ENCODE measurements at places on chromosomes 5 and 9. TPM values are rescaled to one million over a fixed set of nuclear protein-coding genes. Genes with fewer than 3 reads are reported as not detected.

DNA sequence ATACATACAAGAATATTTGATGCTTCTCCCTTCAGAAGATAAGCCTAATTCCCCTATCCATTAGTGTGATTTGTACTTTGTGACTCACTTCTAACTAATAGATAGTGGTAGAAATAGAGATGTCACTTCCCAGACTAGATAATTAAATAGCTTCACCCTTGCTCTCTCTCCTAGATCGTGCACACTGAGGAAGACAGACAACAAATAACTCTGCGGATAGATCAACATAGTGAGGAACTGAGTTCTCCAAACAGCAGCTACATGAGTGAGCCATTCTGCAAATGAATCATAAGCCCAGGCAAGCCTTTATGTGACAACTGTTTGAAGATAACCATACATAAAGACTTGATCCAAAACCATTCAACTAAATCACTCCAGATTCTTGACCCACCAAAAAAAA, 1083.4 kb upstream of the C9orf72 start:
- no peak for DNase-seq
- H3K4me1 ChIP-seq, result no peaks in the 10 kb centered on the region
- no peaks in the 10 kb centered on the region for H3K36me3 ChIP-seq
- H3K27me3 ChIP-seq, result no peaks in the 10 kb centered on the region
- no peak overlapping the region for H3K4me3 ChIP-seq

GRCh38 chr5:136235321-136235720, 42.4 kb upstream of the SMIM32 start:
- no peaks in the 10 kb centered on the region for H3K36me3 ChIP-seq
- H3K4me1 ChIP-seq, result no peaks in the 10 kb centered on the region
- H3K27me3 ChIP-seq, result no peaks in the 10 kb centered on the region
- no peak overlapping the region for H3K27ac ChIP-seq

GRCh38 chr5:69285448-69286116, 47.0 kb downstream of the CCDC125 start:
- H3K4me3 ChIP-seq, result no peak overlapping the region
- no peak overlapping the region for H3K27ac ChIP-seq
- H3K27me3 ChIP-seq, result no peaks in the 10 kb centered on the region
- no peaks in the 10 kb centered on the region for H3K4me1 ChIP-seq
- DNase-seq, result no peak

DNA sequence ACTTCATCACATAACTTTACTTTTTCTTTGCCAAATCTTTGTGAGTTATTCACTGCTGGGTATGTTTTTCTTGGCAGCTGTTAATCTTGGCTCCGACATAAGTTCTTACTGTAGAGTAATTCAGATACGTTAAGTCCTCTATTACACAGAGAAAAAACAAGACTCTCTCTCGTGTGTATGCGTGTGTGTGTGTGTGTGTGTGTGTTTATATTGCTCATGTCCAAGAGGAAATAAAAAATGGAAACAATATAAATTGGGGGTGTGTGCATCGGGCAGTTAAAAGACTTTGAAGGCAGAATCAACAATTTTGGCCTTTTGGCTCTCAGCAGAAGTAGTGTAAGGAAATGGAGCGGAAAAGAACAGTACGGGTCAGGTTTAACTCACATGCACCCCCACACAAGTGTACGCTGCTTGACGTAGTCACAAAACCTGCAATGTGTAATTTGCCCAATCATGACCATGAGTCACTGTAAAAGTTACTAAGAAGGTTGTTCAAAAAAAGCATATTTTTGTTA, 67.2 kb upstream of the IFNE start:
- peaks cover 6% of the 10 kb centered on the region for H3K27me3 ChIP-seq
- DNase-seq, result peak; percentile 86
- H3K4me3 ChIP-seq, result no peak overlapping the region
- H3K4me1 ChIP-seq, result peaks cover 2% of the 10 kb centered on the region

- H3K36me3 ChIP-seq, result no peaks in the 10 kb centered on the region
- no peak overlapping the region for H3K27ac ChIP-seq
- peaks cover 26% of the 10 kb centered on the region for H3K4me1 ChIP-seq
- no peak overlapping the region for H3K4me3 ChIP-seq
Observed at GRCh38 chr5:150999704-151000442, 20.5 kb upstream of the GPX3 start.

GRCh38 chr5:32852976-32853375, 141.9 kb downstream of the NPR3 start:
- no peak for DNase-seq
- H3K36me3 ChIP-seq, result no peaks in the 10 kb centered on the region
- no peaks in the 10 kb centered on the region for H3K27me3 ChIP-seq
- no peak overlapping the region for H3K27ac ChIP-seq
- H3K4me1 ChIP-seq, result no peaks in the 10 kb centered on the region

DNA sequence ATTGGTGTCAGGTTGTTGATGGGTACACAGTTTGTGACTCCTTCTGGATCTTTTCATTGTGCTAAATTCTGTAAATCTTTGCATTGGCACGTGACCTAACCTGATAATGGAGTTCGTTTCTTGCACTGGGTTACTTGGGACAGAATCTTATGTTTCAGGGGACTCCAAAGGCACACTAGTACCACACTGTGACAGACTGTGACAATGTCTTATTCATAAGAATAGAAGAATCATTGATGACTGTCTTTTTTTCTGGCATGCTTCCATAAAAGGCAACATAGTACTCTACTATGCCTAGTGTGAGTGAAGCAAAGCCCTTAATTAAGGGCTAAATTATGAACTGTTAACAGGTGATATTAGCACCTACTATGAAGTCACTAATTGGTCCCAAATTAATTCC, 35.4 kb upstream of the RICTOR start:
- H3K27ac ChIP-seq, result no peak overlapping the region
- no peak overlapping the region for H3K4me3 ChIP-seq
- DNase-seq, result no peak

DNA sequence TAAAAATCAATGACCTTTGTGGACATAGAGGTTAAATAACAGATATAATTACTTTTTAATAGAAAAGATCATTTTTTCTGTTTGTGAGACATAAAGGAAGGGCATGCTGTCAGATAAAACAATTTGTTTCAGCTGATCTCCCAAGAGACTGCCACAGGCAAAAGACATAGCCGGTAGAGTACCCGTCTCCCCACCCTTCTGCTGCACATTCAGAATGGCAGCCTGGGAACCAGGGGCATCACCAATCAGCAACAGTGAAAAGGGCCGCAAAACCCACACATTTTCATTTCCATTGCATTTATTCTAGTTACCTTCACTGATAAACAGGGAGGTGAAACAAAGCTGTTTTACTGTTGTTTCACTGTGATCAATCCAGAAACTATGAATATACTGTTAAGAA, 357.7 kb downstream of the ARRDC3 start:
- H3K27me3 ChIP-seq, result no peaks in the 10 kb centered on the region
- peaks cover 8% of the 10 kb centered on the region for H3K4me1 ChIP-seq
- no peak overlapping the region for H3K27ac ChIP-seq
- DNase-seq, result no peak
- no peaks in the 10 kb centered on the region for H3K36me3 ChIP-seq

DNA sequence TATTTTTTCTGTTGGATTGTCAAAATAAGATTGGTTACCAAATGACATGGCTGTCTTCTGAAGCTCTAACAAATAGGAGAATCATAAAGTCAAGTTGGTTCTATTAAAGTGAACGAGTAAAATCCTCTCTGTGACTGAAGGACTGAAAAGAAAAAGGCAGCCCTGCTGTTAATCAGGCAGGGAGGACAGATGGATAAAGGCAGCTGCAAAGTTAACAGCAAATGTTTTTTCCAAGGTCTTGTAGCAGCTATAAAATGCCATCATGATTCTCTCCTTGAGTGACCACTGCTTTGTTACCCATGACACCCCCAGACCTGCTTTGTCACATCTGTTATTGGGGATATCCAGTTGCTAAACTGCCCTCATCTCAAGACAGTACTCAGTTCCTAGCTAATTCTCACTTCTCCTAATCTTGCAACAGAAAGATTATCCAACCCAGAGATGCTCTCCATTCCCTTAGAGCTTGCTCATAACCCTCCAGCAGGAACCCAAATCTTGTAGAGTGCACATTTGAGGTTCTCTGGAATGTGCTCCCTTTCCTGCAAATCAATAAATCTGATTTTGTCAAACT, 89.7 kb upstream of the PARP8 start:
- H3K27ac ChIP-seq, result no peak overlapping the region
- no peaks in the 10 kb centered on the region for H3K4me1 ChIP-seq
- H3K4me3 ChIP-seq, result no peak overlapping the region
- H3K36me3 ChIP-seq, result no peaks in the 10 kb centered on the region
- no peak for DNase-seq

DNA sequence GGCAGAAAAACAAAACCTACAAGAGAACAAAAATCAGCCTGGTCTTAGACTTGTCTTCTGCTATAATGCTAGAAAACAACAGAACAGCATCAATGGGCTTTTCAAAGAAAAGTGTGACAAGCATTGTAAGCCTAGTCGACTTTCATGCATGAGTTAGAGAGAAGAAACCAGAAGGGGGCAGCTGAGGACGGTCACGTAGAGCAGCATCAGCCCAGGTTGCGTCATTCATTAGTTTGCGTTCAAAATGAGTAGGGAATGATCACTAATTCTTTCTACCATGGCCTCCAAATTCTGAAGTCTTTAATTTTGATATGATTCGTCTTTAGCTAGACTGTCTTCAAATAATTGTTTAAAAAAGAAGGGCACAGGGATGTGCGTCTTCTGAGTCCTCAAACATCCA, 4.7 kb upstream of the ISCA1 start:
- no peak overlapping the region for H3K27ac ChIP-seq
- DNase-seq, result peak; percentile 58
- H3K4me1 ChIP-seq, result peaks cover 3% of the 10 kb centered on the region
- H3K4me3 ChIP-seq, result no peak overlapping the region

GRCh38 chr5:75510417-75510835, 1.0 kb downstream of the CERT1 start:
- H3K4me1 ChIP-seq, result peaks cover 10% of the 10 kb centered on the region
- DNase-seq, result no peak
- H3K36me3 ChIP-seq, result no peaks in the 10 kb centered on the region
- peak overlapping the region; percentile 93 for H3K4me3 ChIP-seq
- H3K27me3 ChIP-seq, result no peaks in the 10 kb centered on the region

GRCh38 chr9:131745610-131746009, 5.7 kb upstream of the RAPGEF1 start:
- no peaks in the 10 kb centered on the region for H3K36me3 ChIP-seq
- no peak for DNase-seq
- H3K27ac ChIP-seq, result no peak overlapping the region
- H3K4me1 ChIP-seq, result no peaks in the 10 kb centered on the region
- H3K27me3 ChIP-seq, result no peaks in the 10 kb centered on the region
- no peak overlapping the region for H3K4me3 ChIP-seq

GRCh38 chr9:134356496-134357470, 30.5 kb downstream of the RXRA start:
- peak; percentile 72 for DNase-seq
- H3K4me1 ChIP-seq, result peaks cover 36% of the 10 kb centered on the region
- H3K4me3 ChIP-seq, result no peak overlapping the region
- no peaks in the 10 kb centered on the region for H3K36me3 ChIP-seq

DNA sequence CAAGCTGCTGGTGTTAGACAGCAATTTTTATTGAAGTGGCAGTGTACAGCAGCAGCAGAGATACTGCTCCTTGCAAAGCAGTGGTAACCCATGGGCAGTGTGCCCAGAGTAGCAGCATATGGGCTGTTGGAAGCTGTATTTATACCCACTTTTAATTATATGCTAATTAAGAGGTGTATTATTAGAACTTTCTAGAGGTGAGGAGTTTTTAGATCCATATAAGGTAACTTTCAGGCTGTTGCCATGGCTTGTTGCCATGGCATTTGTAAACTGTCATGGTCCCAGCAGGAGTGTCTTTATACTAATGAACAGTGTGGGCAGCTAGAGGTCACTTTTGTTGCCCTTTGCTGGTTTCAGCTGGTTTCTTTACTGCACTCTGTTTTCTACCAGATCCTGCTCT, 3.7 kb upstream of the PJA2 start:
- H3K4me3 ChIP-seq, result no peak overlapping the region
- DNase-seq, result peak; percentile 37
- no peaks in the 10 kb centered on the region for H3K4me1 ChIP-seq
- no peak overlapping the region for H3K27ac ChIP-seq
- H3K27me3 ChIP-seq, result no peaks in the 10 kb centered on the region

- no peaks in the 10 kb centered on the region for H3K4me1 ChIP-seq
- H3K36me3 ChIP-seq, result no peaks in the 10 kb centered on the region
- H3K4me3 ChIP-seq, result no peak overlapping the region
- DNase-seq, result no peak
Observed at GRCh38 chr9:23413541-23413940, 412.5 kb downstream of the ELAVL2 start.

GRCh38 chr5:57157131-57157530, 16.7 kb upstream of the GPBP1 start:
- H3K4me1 ChIP-seq, result no peaks in the 10 kb centered on the region
- H3K36me3 ChIP-seq, result no peaks in the 10 kb centered on the region
- no peak overlapping the region for H3K4me3 ChIP-seq

- no peak for DNase-seq
- peaks cover 5% of the 10 kb centered on the region for H3K36me3 ChIP-seq
- H3K4me3 ChIP-seq, result no peak overlapping the region
- no peaks in the 10 kb centered on the region for H3K27me3 ChIP-seq
- no peak overlapping the region for H3K27ac ChIP-seq
- peaks cover 15% of the 10 kb centered on the region for H3K4me1 ChIP-seq
Observed at GRCh38 chr5:14424011-14424685, 157.4 kb upstream of the OTULINL start.

GRCh38 chr9:7848498-7848897, 48.9 kb upstream of the DMAC1 start:
- no peak for DNase-seq
- H3K27ac ChIP-seq, result no peak overlapping the region
- no peak overlapping the region for H3K4me3 ChIP-seq
- no peaks in the 10 kb centered on the region for H3K27me3 ChIP-seq
- H3K36me3 ChIP-seq, result no peaks in the 10 kb centered on the region
- H3K4me1 ChIP-seq, result no peaks in the 10 kb centered on the region

DNA sequence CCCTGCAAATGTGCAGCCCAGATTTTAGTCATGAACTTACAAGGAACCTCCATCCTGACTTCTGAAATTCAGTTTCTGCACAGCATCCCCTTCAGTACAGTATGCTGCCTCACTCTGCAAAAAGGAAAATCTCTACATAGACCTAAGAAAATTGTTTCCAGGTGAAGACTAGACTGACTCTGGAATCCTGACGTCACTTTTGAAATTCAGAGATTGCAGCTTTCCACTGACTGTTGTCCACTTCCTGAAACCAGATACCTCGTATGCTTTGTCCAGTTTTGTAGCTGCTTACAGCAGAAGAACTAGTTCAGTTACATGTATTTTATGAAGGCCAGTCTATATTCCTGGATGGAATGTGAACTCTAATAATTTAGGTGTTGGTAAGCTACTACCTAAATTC, 629.3 kb upstream of the ST8SIA4 start:
- no peaks in the 10 kb centered on the region for H3K27me3 ChIP-seq
- no peak overlapping the region for H3K27ac ChIP-seq
- H3K36me3 ChIP-seq, result no peaks in the 10 kb centered on the region
- no peaks in the 10 kb centered on the region for H3K4me1 ChIP-seq
- H3K4me3 ChIP-seq, result no peak overlapping the region

Gene ZNF169
- 5.8 TPM for total RNA-seq

Gene KCNV2
- total RNA-seq, result not detected

Gene ABCA1
- total RNA-seq, result 19.1 TPM

Gene HIGD2A
- total RNA-seq, result 71.2 TPM

Gene GPR21
- total RNA-seq, result 3.7 TPM

Gene ADAMTS19
- 7.8 TPM for total RNA-seq

Gene FOXD4L4
- total RNA-seq, result 0.21 TPM

Gene GADD45G
- total RNA-seq, result 36.6 TPM

Gene HBEGF
- 27.1 TPM for total RNA-seq

Gene SARDH
- 8.4 TPM for total RNA-seq

Gene MZB1
- total RNA-seq, result 12.2 TPM

Measured in lung (tissue), 17 donors.